ENCODE measurements at places on chromosomes 4 and X.

- DNase-seq = peak; percentile 20
These were observed 106.8 kb downstream of the FSTL5 start for GRCh38 chr4:162056990-162057389.

GRCh38 chrX:105109936-105110335 lies 110.6 kb downstream of the TEX13A start:
- DNase-seq = no peak

GRCh38 chrX:92213786-92214185 lies 434.6 kb downstream of the PCDH11X start:
- DNase-seq = no peak

GRCh38 chrX:107324493-107325310 lies 118.3 kb downstream of the DNAAF6 start:
- peak; percentile 89 for DNase-seq

- no peak for DNase-seq
These were observed 9.7 kb upstream of the TREX2 start for GRCh38 chrX:153455571-153455970.

DNA sequence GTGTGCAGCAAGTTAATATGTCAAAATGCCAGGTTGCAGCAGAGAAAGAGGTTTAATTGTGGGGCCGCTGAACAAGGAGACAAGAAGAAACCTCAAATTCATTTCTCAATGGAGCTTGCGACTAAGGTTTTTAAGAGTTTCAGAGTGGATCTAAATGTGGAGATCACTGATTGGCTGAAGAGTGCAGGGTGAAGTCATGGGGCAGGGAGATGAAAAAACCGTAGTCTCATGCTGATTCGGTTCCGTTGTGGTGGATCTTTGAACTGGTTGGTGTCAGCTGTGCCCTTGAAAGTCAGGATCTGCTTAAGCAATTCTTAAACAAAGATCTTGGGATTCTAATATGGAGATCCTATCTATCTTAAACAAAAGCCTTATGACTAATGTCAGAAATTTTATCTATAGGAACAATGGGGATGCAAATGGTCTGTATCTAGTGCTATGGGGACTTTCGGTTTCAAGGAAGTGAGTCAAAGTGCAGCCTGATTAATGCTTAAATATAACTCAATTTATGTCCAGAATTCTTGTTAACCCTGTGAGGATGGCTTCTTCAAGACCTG lies 173.9 kb upstream of the CENPE start:
- no peak for DNase-seq

DNA sequence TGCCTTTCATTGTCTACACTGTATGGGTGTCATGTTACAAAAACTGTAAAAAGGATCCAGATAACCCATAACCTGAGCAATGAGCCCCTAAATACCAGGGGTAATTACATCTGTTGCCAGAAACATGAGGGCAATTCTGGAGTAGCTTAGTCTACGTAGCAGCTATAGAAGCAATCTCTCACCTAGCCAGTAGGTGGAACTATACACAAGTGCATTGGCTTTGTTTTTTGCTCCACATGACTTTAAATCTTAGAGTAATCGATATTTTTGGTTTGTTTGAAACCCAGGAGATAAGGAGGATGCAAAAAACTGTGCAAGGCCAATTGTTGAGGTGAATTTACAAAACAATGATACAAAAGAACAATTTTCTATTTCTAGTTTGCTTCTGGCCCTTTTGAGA lies 57.5 kb downstream of the GPR82 start:
- peak; percentile 59 for DNase-seq

GRCh38 chr4:167897116-167897515 lies 195.2 kb upstream of the ANXA10 start:
- DNase-seq = peak; percentile 67

GRCh38 chr4:66328803-66329574 lies 658.7 kb upstream of the EPHA5 start:
- DNase-seq = peak; percentile 3

GRCh38 chr4:181083757-181084361 lies 1159.3 kb upstream of the TENM3 start:
- no peak for DNase-seq

DNA sequence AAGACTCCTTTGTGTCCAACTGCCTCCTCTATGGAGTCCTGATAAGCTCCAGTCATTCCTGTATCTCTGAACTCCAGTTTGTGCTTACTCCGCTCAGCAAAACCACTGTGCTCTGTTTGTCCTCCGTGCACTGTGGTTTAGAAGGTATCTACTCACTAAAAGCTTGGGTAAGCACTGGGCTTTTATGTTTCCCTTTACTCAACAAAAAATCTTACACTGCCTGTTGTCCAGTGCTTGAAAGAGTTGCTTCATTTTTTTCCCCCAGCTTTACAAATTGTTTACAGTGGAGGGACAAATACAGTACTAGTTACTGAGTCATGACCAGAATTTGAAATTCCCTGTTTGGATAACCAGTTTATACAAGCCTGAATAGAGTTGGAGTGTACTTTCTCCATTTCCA lies 545.3 kb upstream of the FAT1 start:
- DNase-seq = no peak

- no peak for DNase-seq
These were observed 36.1 kb downstream of the MTTP start for GRCh38 chr4:99610605-99611175.

DNA sequence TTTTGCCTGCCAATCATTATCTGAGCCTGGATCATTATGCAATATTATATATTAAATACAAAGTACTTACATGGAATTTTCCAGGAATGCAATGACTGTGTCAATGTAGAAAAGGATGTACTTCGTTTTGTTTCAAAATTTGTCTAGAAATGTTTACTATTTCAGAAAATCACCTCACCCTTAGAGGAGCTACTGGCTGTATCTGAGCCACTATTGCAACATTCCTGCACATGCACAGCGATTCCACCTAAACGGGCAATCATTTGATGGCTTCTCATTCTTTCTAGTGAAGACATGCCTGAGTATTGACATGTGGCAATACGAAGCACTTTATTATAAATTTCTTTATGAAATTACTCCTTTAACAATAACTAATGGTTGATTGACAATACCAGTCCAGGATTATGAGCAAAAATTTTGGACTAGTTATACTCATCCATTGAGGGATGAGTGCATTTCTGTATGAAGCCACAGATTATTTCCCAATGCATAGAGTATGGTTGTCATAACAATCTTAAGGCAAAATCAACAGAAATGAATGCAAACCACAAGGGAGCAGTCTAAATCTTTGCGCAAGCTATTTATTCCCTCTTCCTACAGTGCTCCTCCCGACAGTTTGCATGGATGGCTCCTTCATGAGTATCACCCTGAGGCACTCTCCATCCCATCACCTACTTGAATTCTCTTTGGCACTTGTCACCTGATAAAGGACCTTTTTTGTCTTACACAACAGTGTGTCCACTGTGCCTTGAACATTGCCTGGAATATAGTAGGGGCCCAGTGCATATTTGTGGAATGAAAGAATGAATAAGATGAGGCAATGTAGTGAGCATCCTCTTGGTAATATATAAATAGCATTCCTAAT lies 35.8 kb upstream of the MMAA start:
- no peak for DNase-seq

GRCh38 chrX:37896511-37896890 lies 49.1 kb upstream of the DYNLT3 start:
- DNase-seq = no peak

- DNase-seq = no peak
These were observed 77.5 kb upstream of the HS3ST1 start for GRCh38 chr4:11506194-11506593.

DNA sequence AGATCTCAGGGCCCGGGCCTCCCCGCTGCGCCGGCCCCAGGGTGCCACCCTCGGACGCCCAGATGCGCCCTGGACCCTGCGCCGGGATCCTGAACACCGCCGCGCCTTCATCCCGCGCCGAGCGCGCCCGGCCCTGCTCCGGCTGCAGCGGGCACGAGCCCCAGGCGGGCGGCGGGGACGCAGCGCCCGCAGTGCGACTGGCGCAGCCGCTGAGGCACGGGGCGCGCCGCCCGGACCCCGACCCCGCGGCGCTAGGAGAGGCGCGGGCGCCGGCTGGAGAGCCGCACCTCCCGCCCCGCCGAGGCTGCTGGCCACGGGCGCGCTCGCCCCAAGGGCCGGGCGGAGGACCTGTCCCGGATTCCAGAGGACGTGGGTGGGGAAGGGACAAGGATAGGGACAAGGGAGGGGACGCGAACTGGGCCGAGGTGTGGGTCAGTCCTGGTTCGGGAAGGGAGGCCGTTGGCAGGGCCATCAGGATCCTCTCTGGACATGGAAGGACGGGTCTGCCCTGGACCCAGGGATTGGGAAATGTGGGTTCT lies 1.1 kb downstream of the ZFYVE28 start:
- DNase-seq = peak; percentile 75

DNA sequence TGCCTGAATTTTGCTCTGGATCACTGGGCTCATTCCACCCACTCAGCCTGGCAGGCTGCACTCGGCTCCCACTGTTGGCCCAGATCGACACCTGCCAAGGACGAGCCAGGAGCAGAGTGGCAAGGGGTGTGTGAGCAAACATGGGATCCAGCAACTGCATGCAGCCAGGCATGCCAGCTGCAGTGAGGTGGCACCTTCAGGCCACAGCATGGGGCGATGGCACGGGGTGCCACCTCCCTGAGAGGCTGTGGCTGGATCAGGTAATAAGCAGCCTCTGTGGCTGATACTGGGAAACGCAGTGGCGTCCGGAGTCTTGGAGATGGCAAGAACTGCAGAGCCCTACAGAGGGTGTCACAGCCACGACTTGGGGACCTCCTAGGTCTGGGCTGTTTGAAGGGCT lies 244.5 kb upstream of the FSTL5 start:
- DNase-seq = no peak

DNA sequence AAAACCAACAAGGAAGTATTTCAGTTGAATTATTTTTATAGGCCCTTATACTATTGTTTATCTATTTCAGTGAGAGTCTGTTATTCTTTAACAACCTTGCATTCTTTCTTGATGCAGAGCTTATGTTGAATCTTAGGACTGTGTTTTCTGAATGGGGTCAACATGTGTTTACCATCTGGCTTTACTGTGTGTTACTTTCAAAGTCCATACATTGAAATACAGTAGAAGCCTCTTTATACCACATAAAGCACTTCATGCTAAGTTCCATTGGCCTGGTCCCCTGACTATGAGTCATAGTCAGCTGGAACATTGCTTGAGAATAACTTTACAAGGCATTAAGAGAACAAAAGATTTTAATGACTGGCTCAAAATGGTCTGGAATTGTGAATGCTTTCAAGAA lies 152.6 kb downstream of the GASK1B start:
- no peak for DNase-seq

GRCh38 chr4:40850496-40850895 lies 100.7 kb downstream of the NSUN7 start:
- DNase-seq = no peak

GRCh38 chrX:110087485-110088356 lies 84.8 kb downstream of the TMEM164 start:
- no peak for DNase-seq

- DNase-seq = no peak
These were observed 330.0 kb downstream of the HNRNPD start for GRCh38 chr4:82043809-82044137.

- no peak for DNase-seq
These were observed 6.3 kb downstream of the FNIP2 start for GRCh38 chr4:158775091-158775651.

- DNase-seq = peak; percentile 8
These were observed 6.0 kb upstream of the CENPE start for GRCh38 chr4:103204111-103204510.

DNA sequence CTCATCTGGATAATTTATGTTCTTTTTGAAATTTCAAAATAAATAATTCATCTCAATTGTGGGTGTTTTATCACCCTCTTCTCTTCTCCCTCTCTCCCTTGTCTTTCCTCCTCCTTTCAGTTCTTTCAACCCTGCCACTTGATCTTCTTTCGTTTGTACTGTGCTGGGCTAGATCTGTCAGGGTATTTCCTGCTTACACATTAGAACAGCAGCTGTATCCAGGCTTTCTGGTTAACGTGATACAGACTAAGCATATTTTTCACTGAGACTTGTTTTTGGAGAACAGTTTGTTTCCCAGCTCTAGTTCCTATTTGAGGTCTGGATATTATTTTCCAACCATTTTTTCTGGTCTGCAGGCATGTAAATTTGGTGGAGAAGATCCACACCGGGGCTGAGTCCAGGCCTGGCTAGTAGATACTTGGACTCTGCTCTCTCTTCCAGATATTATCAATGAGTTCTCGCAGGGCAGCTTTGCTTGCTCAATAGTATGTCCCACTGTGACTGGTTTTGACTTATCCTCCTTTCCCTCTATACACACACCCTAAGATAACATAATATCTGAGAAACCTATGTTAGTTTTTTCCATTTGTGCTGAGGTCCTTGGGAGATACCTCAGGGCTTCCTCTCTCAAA lies 1310.7 kb upstream of the TENM3 start:
- DNase-seq = no peak

GRCh38 chr4:23789762-23790161 lies 100.1 kb downstream of the PPARGC1A start:
- DNase-seq = no peak
